ENCODE measurements at places on chromosomes 2 and 18. TPM values are rescaled to one million over a fixed set of nuclear protein-coding genes. Genes with fewer than 3 reads are reported as not detected.

TSPYL6 gene
- total RNA-seq: 0.10 TPM

TTC32 gene
- 7.2 TPM for total RNA-seq

MOGAT1 gene
- total RNA-seq: not detected

MYOM1 gene
- total RNA-seq: 0.10 TPM

LRRC30 gene
- total RNA-seq: not detected

IRS1 gene
- 0.38 TPM for total RNA-seq

CHRNA1 gene
- 6.2 TPM for total RNA-seq

Data from vein endothelial cell (primary cell).